ENCODE measurements at places on chromosomes 3 and 15. TPM values are rescaled to one million over a fixed set of nuclear protein-coding genes. Genes with fewer than 3 reads are reported as not detected.

DNA sequence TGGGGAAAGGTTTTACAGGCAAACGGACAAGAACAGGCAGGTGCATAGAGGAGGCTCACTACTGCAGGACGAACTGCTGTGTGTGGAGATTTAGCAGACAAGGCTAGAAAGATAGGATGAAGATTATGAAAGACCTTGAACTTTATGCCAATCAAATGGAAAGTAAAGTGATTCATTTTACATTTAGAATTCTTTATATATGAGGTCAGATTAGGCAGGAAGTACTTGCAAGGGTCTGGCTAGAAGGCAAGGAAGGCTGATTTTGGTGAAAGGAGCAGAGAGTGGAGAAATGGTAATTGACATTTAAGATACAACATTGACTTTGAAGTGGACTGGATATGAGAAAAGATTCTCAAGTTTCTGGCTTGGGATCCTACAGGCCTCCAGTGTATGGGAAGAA lies 33.6 kb downstream of the PLSCR4 start:
- H3K27me3 ChIP-seq = no peaks in the 10 kb centered on the region
- no peaks in the 10 kb centered on the region for H3K4me1 ChIP-seq
- no peaks in the 10 kb centered on the region for H3K36me3 ChIP-seq
- H3K27ac ChIP-seq = no peak overlapping the region
- DNase-seq = no peak

- no peaks in the 10 kb centered on the region for H3K4me1 ChIP-seq
- no peaks in the 10 kb centered on the region for H3K36me3 ChIP-seq
- DNase-seq = no peak
- H3K4me3 ChIP-seq = no peak overlapping the region
Measured at GRCh38 chr3:105829871-105830622, 38.8 kb downstream of the CBLB start.

DNA sequence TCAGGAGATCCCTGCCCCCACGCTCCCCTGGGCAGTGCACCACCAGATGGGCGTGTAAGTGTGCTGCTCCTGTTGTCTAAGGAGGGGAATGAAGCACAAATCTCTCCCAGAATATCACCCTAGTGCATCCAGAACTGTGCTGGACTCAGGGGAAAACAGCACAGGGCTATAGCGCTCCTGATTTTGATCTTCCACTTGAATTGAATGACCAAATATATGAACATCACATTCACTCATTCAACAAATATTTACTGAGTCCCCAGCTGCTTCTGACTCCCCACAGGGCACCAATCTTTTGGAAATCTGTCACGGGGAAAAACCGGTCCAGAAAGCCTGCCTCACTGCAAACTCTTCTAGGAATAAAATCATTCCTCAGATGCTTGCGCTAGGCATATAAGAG lies 2.4 kb downstream of the CPLX3 start:
- no peak overlapping the region for H3K27ac ChIP-seq
- no peak for DNase-seq
- no peaks in the 10 kb centered on the region for H3K4me1 ChIP-seq

DNA sequence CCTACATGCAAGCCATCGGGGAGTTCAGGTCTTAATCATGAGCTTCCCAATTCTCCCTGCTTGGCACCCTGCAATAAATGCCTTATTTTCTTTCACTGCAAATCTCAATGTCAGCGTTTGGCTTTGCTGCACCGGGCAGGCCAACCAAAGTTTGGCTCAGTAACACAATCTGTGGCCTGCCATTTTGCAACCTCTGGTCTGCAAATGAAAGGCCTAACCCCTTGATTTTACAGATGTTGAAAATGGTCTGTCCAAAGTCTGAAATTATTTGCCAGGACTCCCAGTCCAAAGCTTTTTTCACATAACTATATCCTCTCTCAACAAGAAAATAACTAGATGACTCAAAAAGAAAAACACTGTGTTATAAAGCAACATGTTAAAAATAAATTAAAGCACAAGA lies 34.0 kb upstream of the LEKR1 start:
- H3K27ac ChIP-seq = no peak overlapping the region
- no peak for DNase-seq
- H3K27me3 ChIP-seq = no peaks in the 10 kb centered on the region
- no peak overlapping the region for H3K4me3 ChIP-seq
- no peaks in the 10 kb centered on the region for H3K4me1 ChIP-seq

- no peaks in the 10 kb centered on the region for H3K4me1 ChIP-seq
- no peak for DNase-seq
- no peak overlapping the region for H3K27ac ChIP-seq
- no peaks in the 10 kb centered on the region for H3K27me3 ChIP-seq
- no peak overlapping the region for H3K4me3 ChIP-seq
- H3K36me3 ChIP-seq = no peaks in the 10 kb centered on the region
Measured at GRCh38 chr3:106172101-106172500, 303.3 kb upstream of the CBLB start.

DNA sequence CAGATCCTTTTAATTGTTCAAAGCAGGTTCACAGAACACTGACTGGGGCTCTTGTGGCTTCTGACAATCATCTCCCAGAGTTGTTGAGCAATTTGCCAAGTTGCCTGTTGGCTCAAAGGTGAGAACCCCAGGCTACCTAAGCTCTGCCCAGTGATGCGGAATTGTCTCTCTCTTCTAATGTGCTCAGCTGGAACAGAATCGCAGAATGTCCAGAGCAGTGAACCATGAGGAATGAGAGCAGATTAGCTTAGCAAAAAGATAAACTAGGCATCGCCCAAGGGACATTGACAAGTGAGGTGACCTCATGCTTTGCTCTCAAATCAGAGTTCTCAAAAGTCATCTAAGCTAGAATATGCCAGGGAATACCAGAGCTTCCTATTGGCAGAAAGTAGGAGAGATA lies 148.1 kb downstream of the WDR76 start:
- H3K4me1 ChIP-seq = no peaks in the 10 kb centered on the region
- H3K27me3 ChIP-seq = no peaks in the 10 kb centered on the region
- no peaks in the 10 kb centered on the region for H3K36me3 ChIP-seq

DNA sequence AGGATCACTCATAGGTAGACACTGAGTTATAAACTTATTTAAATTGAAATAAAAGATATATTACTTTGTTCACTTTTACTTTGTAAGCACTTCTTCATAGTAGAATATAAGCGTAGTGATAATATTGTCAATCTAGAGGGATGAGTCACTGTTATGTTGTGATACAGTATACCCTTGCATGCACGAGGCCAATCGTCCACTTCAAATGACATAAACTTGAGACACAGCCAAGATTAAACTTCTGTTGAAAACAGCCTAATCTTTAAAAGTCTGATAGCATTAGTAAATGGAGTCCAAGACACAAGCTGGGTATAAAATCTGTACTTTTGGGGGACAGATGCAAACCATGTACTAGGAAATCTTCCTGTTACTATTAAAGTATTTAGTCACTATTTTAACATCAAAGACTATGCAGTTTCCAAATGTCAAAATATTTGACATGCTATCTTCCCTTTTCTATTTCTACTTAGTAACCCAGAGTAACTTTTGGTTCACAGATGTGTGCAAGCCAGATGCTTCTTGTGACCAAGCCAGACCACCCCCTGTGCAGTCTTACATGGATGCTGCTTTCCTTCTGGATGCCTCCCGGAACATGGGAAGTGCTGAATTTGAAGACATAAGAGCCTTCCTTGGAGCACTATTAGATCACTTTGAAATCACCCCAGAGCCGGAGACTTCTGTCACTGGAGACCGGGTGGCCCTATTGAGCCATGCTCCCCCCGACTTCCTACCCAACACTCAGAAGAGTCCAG lies 85.3 kb downstream of the PIK3R4 start:
- no peaks in the 10 kb centered on the region for H3K4me1 ChIP-seq
- no peak overlapping the region for H3K27ac ChIP-seq
- DNase-seq = no peak

DNA sequence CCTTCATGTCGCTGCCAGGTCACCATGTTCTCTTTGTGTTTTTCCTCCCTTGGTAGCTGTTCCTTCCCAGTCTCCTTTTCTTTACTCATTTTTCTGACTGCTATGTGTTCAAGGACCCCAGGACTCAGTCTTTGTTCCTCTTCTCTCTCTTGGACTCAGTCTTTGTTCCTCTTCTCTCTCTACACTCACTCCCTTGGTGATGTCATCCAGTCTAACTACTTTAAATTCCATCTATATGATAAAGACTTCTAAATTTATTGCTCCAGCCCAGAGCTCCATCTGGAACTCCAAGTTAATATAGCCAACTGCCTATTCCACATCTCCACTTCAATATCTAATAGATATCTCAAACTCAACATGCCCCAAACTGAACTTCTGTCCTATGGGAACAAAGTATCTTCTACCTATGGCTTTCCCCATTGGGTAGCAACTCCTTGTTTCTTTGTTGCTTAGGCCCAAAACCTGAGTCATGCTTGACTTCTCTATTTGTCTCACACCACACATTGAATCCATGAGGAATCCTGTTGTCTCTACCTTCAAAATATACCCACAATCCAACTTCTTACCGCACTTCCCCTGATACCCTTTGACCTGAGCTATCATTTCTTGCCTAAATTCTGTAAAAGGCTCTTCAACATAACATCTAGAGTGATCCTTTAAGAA lies 4.9 kb upstream of the DYNC1LI1 start:
- no peaks in the 10 kb centered on the region for H3K4me1 ChIP-seq
- H3K36me3 ChIP-seq = no peaks in the 10 kb centered on the region
- H3K4me3 ChIP-seq = no peak overlapping the region
- H3K27me3 ChIP-seq = no peaks in the 10 kb centered on the region
- DNase-seq = no peak
- H3K27ac ChIP-seq = no peak overlapping the region

- H3K4me1 ChIP-seq = peaks cover 12% of the 10 kb centered on the region
- peak overlapping the region; percentile 93 for H3K27ac ChIP-seq
- DNase-seq = no peak
- H3K36me3 ChIP-seq = no peaks in the 10 kb centered on the region
- H3K27me3 ChIP-seq = no peaks in the 10 kb centered on the region
Measured at GRCh38 chr15:67105065-67105951, 39.9 kb downstream of the SMAD3 start.

DNA sequence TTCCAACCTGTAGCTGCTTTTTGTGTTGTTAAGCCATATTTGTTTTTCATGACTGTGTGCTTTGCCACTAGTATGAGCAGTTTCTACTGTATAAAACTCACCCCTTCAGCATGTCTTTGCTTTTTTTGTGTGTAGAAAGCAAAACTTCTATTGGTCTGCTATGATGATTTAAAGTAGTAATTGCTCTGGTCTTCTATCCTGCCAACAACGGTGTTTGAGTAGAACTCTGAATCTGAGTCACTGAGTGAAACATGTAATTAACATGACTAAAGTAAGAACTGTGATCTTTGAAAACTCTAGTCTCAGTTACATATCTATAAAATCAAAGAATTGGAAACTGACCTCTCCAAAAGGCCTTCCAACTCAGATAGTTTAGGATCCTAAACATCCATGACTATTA lies 133.6 kb downstream of the TPRG1 start:
- H3K36me3 ChIP-seq = no peaks in the 10 kb centered on the region
- H3K27ac ChIP-seq = peak overlapping the region; percentile 81
- no peak overlapping the region for H3K4me3 ChIP-seq

GRCh38 chr3:114706591-114707232 lies 412.9 kb downstream of the TIGIT start:
- H3K27ac ChIP-seq = no peak overlapping the region
- no peak for DNase-seq
- H3K4me1 ChIP-seq = no peaks in the 10 kb centered on the region
- H3K36me3 ChIP-seq = no peaks in the 10 kb centered on the region
- H3K27me3 ChIP-seq = no peaks in the 10 kb centered on the region

ISLR gene
- 88.0 TPM for total RNA-seq

RETNLB gene
- not detected for total RNA-seq

SSUH2 gene
- total RNA-seq = 0.15 TPM

IL16 gene
- total RNA-seq = 11.1 TPM

Data from breast epithelium (tissue), 4 donors.